ENCODE measurements at places on chromosomes 11 and 22.

GRCh38 chr11:45245218-45246045 is 40.7 kb downstream of the SYT13 start:
- no peak for DNase-seq

DNA sequence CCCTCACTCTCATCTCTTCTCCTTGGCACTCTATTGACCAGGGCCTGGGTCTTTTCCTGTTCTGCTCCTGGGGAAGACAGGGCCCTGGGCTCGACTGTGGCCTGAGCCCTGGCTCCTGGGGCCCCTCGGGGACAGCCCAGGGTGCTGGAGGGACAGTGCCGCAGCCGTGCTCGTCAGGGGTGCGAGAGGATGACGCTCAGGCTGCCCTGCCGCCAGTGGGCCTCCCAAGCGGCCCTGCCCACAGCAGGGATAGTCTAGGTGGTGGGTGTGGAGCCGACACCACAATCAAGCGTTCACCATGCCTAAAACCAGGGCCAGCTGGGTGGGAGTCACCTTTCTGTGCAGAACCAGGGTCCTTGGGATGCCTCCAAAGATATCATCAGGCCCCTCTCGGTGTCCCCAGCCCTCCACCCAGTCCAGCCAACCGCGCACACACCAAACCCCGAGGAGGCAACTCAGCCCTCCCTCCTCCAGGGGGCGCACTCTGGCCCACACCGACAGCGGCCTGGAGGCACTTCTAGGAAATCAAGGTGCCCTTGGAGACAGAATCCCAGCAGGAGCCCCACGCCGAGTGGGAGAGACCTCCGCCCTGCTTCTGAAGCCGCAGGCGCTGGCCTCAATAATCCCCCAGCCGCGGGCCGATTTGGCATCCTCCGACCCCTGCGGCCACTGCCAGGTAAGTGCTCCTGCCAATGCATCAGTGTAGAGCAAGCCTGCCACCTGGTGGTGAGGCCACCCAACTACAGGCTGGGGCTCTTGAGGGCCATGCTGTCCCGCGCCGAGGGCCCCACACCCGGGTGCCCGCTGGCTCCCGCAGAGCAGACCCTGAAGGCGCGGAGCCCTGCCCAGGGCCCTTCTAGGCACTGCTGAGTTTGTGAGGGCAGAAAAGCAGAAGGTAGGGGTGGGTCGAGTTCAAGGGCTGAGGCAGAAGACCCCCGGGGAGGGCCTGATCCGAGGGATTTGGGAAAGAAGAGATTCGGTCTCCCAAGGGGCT is 496.4 kb downstream of the BUD13 start:
- peak; percentile 49 for DNase-seq

GRCh38 chr11:112321501-112322172 is 61.0 kb upstream of the PLET1 start:
- peak; percentile 89 for DNase-seq

DNA sequence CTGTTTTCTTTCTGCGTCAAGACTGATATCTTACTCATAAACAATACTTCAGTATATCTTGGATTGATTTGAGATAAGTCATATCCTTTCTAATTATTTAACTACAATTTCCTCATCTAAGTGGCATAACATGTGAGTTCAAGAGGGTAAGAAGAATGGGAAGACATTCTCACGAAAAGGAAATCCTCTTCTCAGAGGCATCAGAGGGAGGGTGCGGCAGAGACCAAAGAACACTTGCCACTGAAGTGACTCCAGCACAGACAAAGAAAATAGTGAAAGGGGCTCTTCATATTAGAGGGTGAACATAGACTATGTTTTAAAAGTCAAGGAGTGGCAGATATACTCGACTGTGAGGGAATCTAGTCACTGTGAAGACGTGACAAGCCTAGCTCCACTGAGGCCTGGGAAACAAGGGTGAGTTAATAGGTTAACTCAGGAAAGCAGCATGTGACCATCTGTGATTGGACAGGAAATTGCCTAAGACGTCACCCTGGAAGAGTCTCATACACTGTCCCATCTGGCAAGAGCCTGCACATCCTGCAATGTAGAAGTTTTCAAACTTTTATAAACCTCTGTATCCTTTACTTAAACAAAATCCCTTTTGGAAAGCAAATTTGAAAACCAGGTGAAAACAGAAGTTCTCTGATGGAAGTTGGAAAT is 1.9 kb upstream of the MMP1 start:
- DNase-seq: no peak

DNA sequence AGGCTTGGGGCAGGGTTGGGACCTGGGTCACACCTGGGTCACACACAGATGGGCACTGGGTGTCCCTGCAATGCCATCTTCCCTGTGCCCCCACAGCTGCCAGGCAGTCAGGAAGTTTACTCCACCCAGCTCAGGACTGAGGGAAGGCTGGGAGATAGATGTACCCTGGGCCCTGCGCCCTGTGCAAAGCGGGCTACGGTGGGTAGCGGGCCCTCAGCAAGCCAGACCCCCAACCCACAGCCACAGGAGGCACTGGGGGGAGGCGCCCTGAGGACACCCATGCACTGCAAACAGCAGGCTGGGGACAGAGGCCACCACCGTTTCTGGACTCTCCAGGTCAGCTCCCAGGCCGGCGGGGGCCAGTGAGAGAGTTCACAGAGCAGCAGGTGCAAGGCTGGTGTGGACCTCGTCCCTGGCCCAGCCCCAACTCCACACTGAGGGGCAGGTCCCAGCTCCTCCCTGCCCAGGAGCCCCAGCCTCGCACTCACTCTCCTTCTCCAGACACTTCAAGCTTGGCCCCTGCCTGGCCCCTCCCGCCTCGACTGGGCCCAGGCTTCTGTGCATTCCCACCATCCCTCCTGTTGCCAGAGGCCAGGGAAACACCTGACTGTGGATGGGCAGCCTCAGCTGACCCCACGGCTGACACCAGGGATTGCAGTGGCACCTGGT is 4.9 kb downstream of the DUSP8 start:
- DNase-seq: no peak

GRCh38 chr11:48081151-48082010 is 101.0 kb downstream of the PTPRJ start:
- DNase-seq: no peak

GRCh38 chr11:5366856-5367255 is 15.5 kb downstream of the OR51B6 start:
- no peak for DNase-seq

DNA sequence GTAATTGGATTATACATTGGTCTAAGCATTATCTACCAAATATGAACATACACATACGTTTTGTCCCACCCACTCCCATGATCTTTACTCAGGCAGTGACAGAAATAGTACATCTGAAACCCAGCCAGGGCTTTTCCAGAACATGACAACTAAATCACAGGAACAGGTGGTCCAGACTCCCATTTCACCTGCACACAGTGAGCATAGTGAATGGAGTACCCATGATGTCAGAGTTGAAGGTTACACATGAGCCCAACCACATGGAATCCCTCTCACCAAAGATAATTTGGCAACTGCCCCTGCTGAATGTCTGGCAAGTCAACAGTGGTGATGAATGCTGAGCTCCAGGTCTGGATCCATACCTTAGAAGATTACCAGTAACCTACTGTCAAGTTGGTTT is 411.9 kb upstream of the LUZP2 start:
- no peak for DNase-seq

DNA sequence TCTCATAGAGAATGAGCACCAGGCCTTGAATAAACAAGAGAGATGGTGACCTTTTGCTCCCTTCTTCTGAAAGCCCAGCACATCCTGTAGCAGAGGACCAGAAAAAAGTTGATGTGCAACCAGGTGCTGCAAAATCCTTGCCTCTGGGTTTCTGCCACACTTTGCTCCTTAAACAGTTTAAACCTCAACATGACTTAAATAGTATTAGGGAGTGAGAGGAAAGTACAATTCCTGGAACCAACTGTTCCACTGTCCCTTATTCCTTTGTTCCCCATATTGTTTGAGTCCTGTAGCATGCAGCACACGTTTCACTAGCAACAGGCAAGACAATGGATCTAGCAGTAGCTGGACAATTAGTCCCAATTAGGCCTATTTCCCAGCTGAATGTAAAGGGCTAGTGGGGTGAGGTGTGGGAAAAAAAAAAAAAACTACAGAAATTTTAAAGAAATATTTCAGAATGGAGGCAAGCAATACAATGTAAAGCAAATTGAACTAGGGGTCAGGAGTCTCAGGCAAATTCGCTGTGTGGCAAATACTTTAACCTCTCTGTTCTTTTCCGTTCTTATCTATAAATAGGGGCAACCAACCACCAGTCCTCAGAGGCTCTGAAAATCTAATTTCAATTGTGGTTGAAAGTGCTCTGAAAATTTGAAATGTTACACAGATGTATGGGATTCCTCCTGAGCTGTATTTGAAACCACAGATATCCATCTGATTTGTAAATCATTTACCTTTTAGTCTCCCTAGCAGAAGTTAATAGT is 6.6 kb downstream of the MPPED2 start:
- DNase-seq: no peak

GRCh38 chr22:36166518-36167220 is 6.1 kb upstream of the APOL3 start:
- DNase-seq: no peak

- no peak for DNase-seq
These were observed 2.6 kb upstream of the ATP5MGL start for GRCh38 chr22:42642806-42643633.

DNA sequence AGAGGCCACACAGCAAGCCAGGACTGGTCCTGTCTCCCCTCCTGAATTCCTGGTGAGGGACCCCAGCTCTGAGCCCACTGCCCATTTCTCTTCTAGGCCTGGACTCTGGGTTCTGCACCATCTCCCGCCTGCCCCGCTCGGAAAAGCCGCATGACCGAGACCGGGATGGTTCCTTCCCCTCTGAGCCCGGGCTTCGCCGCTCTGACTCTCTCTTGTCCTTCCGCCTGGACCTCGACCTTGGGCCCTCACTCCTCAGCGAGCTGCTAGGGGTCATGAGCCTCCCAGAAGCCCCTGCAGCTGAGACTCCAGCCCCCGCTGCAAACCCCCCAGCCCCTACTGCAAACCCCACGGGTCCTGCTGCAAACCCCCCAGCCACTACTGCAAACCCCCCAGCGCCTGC is 7.7 kb downstream of the CDC42EP1 start:
- no peak for DNase-seq

DNA sequence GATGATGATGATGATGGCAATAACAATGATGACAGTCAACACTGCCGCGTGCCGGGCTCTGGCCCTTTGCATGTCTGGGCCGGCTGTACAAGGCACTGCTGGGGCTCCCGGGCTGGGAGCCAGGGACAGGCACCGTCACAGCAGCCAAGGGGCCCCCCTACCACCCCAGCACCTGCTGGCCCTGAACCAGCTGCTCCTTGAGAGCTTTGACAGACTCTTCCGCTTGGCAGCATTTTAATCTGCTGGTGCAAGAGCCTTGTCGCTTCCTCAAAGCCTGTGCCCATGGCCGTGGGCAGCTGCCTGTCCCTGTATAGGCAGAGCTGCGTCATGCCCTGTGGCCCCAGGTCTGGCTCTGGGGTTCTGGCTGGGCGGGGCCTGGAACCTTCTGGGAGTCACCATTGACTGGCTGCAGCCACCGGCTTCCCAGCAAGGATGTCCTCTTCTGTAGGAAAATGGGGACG is 12.9 kb upstream of the MUC6 start:
- DNase-seq: no peak

GRCh38 chr11:24754406-24754805 is 257.6 kb downstream of the LUZP2 start:
- no peak for DNase-seq

- DNase-seq: no peak
These were observed 34.8 kb upstream of the SHISAL1 start for GRCh38 chr22:44347549-44347948.
